Uterus (tissue), 4 donors: ENCODE measurements at places on chromosomes 1 and 21. TPM values are rescaled to one million over a fixed set of nuclear protein-coding genes. Genes with fewer than 3 reads are reported as not detected.

DNA sequence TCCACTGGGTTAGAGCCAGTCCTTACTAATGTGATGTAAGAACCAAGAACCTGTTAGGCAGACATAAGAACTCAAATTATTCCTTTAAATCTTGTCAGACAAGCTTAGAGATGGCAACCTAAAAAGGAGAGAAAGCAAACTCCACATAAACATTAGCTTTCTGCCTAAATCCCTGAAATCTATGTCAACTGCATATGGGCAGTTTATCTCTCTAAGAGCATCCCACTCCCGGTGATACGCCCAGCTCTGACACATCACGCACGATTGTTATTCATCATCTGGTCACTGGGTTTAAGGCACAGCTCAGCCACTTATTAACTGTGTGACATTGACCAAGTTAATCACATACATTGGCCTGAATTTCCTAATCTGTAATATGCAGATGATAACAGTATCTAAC lies 323.7 kb downstream of the HHIPL2 start:
- DNase-seq: no peak

- no peak for DNase-seq
These were observed 502.9 kb upstream of the ZRANB2 start for GRCh38 chr1:71583756-71584155.

TMIGD3 gene
- not detected for total RNA-seq

DNA sequence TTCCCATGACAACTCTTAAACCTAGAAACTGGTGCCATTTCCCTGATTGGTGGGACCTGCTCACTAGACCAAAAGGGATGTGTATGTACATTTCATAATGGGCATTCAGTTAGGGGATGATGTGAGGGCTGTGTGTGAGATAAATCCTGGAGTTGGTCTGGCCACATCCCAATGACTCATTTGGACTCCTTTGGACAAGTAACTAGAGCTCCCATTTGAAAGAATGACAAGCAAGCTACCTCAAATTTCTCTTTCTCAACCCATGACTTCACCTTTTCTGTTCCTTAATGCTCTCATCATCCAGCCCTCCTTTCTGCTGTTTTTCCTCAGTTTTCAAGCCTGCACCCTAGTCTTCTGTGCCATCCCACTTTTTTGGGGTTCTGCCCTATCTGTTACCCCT lies 27.9 kb downstream of the EBNA1BP2 start:
- DNase-seq: no peak

GRCh38 chr1:31961536-31961935 lies 23.4 kb upstream of the PTP4A2 start:
- no peak for DNase-seq

DNA sequence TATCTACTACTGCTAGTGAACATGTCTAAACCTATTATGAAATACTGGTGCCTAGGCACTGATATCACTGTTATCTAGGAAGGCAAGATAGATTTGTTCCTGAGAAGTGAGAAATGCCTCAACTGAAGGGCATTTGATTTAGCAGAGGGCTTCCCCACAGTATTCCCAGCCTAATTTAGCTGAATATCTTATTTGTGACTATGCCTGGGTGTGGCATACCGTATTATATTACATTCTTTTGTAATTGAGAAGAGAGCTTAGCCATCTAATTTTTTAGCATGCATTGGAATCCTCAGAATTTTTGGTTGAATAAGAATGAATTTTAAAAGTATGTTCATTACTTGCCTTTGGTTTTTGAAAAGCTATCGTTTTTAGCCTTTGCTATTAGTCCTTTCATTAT lies 99.1 kb downstream of the ZP4 start:
- no peak for DNase-seq

SYCP1 gene
- total RNA-seq: not detected

GRCh38 chr1:205424901-205425600 lies 3.2 kb upstream of the LEMD1 start:
- no peak for DNase-seq

- peak; percentile 76 for DNase-seq
These were observed 35.2 kb downstream of the URB2 start for GRCh38 chr1:229661022-229661877.

DNA sequence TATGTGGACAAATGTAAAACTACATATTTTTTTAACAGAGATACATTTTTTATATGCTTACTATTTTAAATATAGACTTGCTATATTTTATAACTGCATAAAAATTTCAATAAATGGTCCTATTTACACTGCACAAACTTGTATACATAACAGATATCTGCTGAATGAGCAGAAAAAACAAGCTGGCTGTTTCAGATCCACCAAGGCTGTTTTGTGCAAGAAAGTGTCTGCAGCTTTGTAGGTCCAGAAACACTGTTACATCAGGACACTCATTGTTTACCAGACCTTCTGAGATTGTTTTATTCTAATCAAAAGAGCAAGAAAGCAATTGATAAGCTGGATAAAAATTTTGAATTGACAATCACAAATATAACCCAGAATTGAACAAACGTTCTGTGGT lies 99.3 kb downstream of the NCAM2 start:
- DNase-seq: no peak

DNA sequence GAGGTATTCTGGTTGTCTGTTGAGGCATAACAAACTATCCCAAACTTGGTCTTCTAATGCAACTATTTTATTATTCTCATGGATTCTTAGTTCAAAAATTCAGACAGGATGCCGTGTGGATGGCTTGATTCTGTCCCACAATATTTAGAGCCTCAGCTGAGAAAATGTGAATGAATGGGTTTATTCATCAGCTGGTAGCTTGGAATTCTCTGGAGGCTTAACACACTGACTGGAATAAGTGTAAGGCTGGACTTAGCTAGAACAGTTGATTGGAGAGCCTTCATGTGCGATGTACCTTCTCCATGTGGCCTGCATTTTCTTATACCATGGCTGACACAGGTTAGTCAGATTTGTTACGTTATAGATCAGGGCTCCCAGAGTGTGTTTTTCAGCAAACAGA lies 30.8 kb downstream of the TNNI3K start:
- no peak for DNase-seq

GRCh38 chr1:247400685-247401084 lies 15.3 kb upstream of the NLRP3 start:
- DNase-seq: no peak

- DNase-seq: no peak
These were observed 576.1 kb upstream of the PTBP2 start for GRCh38 chr1:96145492-96145891.

- no peak for DNase-seq
These were observed 71.4 kb upstream of the COG2 start for GRCh38 chr1:230570724-230571360.

- DNase-seq: no peak
These were observed 29.2 kb upstream of the LRRC3 start for GRCh38 chr21:44425895-44426662.

DNA sequence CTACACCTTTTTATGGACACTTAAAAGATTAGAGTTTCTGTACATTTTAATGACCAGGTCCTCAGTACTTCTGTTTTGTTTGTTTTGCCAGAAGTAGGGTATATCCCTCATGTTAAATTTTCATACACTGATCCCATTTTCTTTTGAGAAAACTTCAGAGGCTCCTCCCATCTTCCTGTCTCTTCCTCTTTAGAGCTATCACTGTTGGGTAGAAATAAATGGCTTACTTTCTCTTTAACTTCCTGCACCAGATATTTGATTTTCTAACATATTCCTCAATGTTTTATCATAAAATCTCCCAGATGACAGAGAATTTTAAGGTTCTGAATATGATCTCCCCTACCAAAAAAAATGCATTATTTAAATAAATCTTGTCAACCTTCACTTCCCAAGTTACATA lies 23.4 kb downstream of the VAV3 start:
- DNase-seq: no peak

NR0B2 gene
- total RNA-seq: not detected

GRCh38 chr21:26072666-26073615 lies 97.6 kb downstream of the APP start:
- no peak for DNase-seq

DNA sequence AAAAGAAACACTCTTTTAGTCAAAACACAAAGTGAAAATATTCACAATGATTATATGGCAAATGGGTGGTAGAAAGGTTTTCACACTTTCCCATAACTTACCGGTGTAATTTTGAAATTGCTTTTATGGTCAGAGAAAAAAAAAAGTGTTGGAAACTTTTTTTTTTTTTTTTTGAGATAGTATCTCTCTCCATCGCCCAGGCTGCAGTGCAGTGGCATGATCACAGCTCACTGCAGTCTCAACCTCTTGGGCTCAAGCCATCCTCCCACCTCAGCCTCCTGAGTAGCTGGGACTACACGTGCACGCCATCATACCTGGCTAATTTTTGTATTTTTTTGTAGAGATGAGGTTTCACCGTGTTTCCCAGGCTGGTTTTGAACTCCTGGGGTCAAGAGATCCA lies 3.3 kb downstream of the IFNGR2 start:
- DNase-seq: no peak

SASS6 gene
- 0.77 TPM for total RNA-seq

GRCh38 chr1:38204698-38205097 lies 158.1 kb upstream of the POU3F1 start:
- no peak for DNase-seq

UBASH3A gene
- not detected for total RNA-seq

GRCh38 chr1:10818262-10819197 lies 22.1 kb upstream of the CASZ1 start:
- DNase-seq: no peak

DNA sequence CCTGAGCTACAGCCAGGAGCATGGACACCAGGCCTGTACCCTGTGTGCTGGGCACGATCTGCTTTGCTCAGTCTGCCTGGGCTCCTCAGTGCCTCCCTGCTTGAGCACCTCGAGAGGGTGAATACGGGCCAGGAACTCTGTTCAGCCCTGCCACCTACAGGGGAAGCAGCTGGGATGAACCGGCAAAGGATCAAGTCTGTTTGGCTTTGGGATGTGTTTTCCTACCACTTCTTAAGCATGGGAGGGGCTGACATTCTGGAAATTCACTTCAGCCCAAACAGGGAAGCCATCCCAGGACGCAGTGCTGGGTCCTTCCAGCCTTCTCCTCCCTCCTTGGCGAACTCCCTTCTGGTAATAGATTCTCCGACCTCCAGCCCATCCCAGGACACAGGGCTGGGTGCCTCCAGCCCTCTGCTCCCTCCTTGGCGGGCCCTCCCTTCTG lies 55.8 kb upstream of the SELENON start:
- peak; percentile 80 for DNase-seq

GRCh38 chr21:45863267-45863666 lies 118.3 kb upstream of the COL6A1 start:
- no peak for DNase-seq

DNA sequence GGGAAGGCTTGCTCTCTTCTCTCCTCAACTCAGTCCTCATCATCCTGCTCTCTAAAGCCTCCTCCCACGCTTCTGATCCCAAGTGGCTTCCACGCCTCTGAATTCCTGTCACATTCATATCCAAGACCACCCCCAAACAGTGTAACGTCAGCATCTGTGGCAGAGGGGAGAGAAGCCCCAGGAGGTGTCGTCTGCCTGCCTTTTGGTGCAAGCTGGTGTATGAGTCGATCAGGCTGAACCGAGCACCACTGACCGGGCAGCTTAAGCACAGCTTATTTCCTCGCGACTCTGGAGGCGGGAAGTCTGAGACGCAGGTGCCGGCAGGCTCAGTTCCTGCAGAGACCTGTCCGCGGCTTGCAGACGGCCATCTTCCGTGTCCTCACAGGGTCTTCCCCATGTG lies 123.8 kb upstream of the RAB4A start:
- DNase-seq: no peak

GRCh38 chr21:14070049-14070893 lies 140.5 kb downstream of the LIPI start:
- DNase-seq: no peak

DNA sequence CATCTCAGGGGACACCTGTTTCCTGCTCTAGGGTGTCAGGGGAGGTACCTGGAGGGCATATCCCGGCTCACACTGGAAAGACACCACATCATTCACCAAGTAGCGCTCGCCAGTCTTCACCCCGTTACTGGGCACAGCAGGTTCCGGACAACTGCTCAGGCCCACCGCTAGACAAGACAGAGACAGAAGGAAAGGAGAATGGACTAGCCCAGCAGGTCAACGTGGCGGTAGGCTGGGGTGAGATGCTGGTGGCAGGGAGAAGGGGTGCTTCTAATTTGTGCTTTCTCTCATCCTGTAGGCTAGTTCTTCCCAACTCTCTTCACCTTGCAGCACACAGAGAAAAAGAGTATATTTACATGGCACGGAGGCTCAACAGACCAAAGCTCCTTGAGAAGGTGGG lies 145.0 kb downstream of the ZSCAN20 start:
- DNase-seq: no peak

GRCh38 chr1:21149855-21150432 lies 26.8 kb downstream of the EIF4G3 start:
- DNase-seq: no peak

CFAP74 gene
- 0.64 TPM for total RNA-seq

- DNase-seq: no peak
These were observed 109.8 kb downstream of the PBX1 start for GRCh38 chr1:164668491-164669400.

DNA sequence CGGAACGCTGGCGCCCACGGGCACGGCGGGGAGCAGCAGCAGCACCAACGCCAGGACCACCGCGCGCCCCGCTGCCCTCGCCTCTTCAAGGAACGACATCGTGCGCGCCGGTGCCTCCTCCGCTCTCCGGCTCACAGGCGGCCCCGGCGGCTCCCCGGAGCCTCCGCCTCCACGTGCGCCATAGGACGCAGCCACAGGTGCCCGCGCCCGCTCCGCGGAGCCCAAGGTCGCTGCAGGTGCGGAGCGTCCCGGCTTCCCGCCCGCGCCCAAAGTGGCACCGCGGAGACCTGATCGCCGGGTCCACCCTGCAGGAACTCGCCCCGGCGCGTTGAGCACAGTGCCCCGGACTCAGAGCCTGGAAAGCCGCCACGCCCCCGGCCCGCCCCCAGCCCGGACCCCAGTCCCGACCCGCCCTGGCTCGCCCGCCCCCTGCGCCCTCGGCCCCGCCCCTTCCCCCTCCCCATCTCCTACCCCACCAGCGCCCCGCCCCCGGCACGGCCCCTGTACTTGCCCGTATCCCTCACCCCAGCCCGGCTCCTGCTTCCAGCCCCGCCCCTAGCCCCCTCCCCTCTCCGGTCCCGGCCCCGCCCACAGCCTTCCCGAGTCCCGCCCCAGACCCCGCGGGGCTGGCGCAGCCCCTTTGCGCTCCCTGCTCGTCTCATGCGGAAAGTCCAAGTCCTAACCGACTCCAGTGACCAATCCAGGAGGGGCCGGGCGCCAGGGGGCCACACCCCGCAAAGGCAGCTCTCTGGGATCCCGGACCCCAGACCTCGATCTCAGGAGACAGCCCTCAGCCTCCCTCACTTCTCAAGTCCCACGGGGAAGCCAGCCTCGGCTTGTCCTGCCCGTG lies at the start of gene MEGF6:
MEGF6 (minus strand) TSS at position 339 of the 850 bp plus-strand sequence; CDS start at position 99, 240 bp downstream.
- DNase-seq: peak; percentile 70
